ENCODE measurements at places on chromosomes 1 and 21.

- DNase-seq, result peak; percentile 34
These were observed 125.7 kb upstream of the GADD45A start for GRCh38 chr1:67559222-67559700.

- DNase-seq, result no peak
These were observed 24.4 kb upstream of the PAXBP1 start for GRCh38 chr21:32795802-32796559.

DNA sequence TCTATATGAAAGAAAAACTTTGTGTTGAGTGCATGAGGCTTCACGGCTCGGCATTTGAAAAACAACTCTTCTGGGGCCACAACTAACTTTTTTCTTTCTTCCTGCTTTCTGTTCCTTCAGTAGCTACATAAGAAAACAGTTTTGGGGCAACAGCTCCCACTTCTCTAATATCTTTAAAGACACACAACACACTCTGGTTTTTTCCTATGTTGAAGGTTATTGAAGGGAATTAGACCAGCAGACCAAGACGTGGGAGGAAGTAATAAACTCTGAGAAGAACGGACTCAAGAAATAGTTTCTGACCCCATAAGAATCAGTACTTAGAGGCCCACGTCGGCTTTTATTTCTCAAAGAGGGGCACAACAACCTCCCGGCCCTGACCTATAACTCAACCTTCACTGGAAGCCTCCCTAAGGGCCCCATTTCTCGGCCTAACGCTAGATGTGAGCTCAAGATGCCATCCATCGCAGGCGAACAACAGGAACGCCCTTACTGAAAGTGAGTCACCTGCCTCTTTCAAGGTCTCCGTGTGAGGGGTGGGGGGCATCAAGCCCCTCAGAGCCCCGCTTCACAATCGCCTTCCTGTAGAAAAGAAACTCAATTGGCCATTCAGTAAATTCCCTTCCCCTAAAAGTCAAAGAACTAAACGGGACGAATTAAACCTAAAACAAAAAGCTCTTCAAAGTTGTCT, 844 bp downstream of the ZMYM6 start:
- DNase-seq, result peak; percentile 65

DNA sequence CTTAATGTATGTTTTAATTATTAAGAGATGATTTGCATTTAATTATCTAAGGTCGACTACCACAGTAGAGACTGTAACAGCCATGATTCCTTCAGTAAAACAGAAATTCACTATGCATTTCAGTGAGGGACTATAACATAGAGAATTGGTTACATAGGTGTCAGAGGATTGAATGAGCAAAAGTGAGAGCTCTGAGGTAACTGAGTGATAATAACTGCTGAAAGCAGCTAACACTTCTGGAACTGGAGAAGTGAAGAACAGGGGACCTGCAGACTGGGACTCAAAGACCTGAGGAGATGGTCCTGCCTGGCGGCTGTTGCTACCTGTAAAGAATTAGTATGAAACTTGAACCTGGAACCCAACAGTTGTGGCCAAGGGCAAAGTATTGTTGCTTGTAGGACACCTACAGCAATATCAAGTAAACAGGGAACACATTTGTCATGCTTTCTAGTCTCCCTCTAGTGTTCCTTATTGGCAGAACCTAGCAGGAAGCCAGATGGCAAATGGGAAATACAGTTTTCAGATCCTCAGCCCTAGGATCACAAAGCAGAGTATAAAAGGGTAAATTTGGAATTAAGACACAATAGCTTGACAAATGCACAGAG, 110.6 kb downstream of the HS2ST1 start:
- peak; percentile 73 for DNase-seq

- no peak for DNase-seq
These were observed 2.3 kb downstream of the PLK3 start for GRCh38 chr1:44802306-44803061.

DNA sequence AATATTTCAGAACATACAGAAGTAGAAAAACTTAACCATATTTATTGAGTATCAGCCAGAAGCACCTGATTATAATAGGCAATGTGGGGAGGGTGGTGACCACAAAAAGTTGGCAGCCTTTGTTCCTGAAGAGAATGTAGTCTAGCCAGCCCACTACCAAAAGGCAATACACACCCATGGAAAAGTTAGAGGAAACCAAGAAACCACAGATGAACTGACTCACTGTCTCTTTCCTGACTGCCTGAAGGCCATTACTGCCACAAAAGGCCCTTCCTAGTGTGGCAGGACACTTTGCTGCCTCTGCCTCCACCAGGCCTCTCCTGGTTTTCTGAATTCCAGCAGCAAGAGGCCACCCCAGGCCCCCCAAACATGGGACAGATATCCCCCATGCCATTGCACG, 14.6 kb upstream of the PROX1 start:
- DNase-seq, result no peak

GRCh38 chr1:156704930-156705320, 458 bp downstream of the CRABP2 start:
- no peak for DNase-seq

GRCh38 chr1:88537787-88538186, 146.3 kb upstream of the PKN2 start:
- DNase-seq, result no peak

GRCh38 chr1:223631956-223632355, 33.5 kb downstream of the CAPN8 start:
- DNase-seq, result no peak

DNA sequence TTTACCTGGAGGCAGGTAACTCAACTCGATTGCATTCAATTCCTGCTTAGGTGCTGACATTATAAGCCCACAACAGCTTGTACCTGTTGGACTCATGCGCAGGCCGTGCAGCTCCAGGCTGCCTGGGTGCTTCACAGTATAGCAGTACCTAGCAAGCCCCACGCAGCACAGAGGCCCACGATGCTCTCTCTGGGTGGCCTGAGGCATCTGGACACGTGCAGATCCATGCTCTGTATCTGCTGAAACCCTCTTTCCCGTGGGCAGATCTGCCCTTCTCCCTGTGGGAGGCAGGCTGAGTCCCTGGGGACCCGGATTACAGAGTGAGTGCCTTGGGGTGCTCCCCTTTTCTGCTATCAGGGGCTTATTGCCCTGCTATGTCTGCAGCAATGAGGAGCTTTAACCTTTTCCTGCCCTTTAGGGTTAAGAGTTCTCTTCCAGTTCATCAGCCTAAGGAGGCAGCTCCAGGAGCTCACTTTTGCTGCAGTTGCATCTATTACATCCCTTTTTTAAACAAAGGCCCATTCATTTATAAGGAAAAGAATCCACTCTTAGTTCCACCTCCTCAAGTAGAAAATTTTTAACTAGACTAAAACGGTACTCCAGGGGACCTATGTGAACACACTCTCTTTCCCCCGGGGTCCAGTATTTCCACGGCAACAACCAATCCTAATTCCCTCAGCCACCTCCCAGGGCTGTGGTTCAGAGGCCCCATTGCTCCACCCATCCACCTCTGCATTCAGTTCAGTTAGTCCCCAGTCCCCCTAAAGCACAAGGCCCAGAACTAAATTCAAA, 19.3 kb downstream of the ITPKB start:
- no peak for DNase-seq

GRCh38 chr1:165876121-165876520, 48.7 kb downstream of the UCK2 start:
- DNase-seq, result no peak

- peak; percentile 70 for DNase-seq
These were observed 883 bp downstream of the LAMTOR2 start for GRCh38 chr1:156055281-156056048.

DNA sequence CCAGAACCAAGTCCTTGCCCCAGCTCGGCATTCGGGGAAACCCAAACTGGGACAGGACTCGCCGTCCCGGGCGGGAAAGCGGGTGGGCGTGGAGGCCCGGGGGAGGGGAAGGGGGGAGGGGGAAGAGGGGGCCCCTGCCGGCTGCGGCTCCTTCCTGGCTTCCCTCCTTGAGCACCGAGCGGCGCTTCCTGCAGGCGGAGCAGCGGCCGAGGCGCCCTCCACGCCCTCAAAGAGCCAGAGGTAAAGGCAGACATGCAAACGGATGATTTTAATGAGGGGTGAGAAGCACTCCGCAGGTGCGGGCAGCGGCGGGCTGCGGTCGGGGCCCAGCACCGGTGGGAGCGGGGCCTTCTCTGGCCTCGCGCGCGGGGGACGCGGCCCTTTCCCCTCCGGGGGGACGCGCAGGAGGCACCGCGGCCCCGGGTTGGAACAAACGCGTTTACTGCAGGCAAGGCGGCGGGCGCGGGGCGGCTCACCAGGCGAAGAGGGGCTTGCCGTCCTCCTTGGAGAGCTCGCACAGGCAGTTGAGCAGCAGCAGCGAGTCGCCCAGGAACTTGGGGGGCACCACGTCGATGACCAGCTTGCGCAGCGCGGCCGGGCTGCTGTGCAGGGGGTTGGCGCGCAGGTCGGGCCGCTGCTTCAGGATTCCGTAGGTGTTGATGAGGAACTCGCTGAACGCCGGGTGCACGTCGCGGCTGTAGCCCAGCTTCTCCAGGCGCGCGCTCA, 5.7 kb upstream of the FTCD start:
- no peak for DNase-seq

- no peak for DNase-seq
These were observed 56.5 kb downstream of the GALNT2 start for GRCh38 chr1:230123280-230124185.

- DNase-seq, result peak; percentile 86
These were observed 645 bp downstream of the ATP6V0B start for GRCh38 chr1:43975249-43975961.

- peak; percentile 65 for DNase-seq
These were observed 1048.1 kb downstream of the BRINP3 start for GRCh38 chr1:189429610-189430009.

DNA sequence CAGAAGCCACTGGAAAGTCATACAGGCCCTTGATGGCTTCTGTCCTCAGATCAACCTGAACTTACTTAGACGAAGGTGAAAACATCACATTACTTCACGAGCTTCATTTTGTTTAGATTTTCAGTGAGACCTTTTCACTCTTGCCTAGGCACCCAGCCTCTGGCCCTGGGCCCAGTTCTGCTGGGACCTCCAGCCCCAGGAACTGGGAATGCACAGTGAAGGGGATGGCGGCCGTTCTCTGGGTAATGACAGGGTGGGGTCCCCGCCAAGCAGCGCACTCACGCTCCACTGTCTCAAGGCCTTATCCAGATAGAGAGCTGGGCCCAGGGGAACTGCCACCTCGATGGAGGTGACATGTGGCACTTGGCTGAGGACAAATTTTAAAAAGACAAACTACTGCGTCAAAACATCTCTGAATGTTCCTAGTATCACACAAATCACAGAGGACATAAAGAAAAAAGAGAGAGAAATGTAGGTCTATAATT, 54.8 kb downstream of the NPHP4 start:
- no peak for DNase-seq

DNA sequence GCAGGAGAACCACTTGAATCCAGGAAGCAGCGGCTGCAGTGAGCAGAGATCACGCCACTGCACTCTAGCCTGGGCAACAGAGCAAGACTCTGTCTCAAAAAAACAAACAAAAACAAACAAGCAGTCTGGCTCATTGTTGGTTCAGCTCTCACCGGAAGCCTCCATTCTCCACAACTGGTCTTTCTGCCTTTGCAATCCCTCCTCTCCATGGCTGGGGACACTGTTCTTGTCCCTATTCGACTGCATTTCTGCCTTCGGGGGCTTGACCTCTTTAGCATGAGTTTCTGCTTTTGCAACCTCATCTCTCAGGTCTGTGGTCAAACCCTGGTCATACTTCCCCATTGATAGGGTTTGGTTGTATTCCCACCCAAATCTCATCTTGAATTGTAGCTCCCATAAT, 216.3 kb upstream of the NR5A2 start:
- peak; percentile 25 for DNase-seq

DNA sequence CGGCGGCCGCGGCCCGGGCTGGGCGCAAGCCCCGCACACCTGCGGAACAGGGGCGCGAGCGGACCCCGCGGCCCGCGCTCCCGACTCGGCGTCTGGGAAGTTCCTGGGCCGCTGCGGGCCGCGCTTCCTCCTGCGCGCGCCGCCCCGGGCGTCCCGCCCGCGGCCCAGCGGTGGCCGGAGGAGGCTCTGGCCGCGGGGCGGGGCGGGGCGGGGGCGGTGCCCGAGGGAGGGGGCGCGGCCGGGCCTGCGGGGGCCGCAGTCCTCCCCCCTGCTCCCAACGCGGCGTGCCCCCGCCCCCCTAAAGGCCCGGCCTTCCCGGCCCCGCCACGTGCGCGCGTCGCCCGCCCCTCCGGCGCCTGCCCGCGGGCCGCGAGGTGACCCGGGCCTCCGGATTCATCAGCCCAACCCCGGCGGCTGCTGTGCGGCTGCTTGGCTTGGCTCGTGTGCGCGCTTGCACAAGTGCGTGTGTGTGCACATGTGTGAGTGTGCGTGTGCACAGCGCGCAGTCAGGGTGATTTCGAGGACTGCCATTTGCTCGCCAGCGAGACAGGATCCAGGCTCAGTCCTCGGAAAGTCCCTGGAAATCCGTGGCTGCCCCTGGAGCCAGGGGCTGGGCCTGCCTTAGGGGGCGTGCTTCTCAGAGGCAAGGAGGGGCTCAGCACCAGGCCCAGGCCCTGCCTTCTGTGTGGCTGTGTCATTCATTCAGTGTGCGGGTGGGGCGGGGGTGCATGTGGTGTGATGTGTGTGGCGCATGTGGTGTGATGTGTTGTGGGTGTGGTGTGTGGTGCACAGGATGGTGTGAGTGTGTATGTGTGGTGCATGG, at the start of gene C2CD2:
TSS of gene C2CD2 (minus strand) at position 188 of the 823 bp plus-strand sequence. CDS start 370 bp downstream, outside the sequence.
- DNase-seq, result peak; percentile 85

DNA sequence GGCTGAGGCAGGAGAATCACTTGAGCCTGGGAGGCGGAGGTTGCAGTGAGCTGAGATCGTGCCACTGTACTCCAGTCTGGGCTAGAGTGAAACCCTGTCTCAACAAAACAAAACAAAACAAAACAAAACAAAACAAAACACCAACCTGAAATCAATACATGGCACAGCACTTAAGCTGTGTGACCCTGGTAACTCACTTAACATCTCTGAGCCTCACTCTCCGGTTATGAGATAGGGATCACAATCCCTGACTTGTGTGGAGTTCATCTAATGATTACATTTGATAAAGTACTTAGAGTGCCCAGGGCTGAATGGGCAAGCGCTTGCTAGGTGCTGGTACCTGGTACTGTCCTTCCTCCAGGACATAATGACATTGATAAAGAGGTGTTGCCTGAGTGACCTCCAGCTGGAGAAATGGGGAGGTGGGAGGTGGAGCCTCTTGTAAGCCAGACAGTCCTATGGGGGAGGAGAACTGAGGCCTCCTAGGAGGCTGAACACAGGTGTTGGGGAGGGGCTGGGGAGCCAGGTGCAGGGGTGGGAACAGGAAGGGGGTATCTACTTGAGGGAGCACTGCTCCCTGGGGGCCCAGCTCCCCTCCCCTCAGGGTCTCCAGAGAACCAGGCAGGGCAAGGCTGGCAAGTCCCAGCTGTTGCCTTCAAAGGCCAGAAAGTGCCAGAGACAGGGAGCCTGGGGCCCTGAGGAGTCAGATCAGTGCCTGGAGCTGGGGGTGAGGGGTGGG, 17.9 kb downstream of the FOXO6 start:
- DNase-seq, result no peak

DNA sequence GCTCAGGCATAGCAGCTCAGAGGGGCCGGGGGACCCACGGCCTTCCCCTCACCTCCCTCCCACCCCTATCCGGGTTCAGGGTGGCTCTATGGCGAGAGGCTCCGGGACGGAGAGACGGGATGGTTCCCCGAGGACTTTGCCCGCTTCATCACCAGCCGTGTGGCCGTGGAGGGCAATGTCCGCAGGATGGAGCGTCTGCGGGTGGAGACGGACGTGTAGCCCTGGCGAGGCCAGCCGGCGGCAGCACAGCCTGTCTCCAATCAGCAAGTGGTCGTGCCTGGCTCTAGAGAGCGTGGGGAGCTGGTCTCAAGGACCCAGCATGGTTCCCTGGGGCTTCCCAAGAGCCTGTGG, 25.9 kb downstream of the ARHGEF16 start:
- no peak for DNase-seq

GRCh38 chr1:5757187-5757805, 234.9 kb downstream of the NPHP4 start:
- DNase-seq, result no peak

- DNase-seq, result peak; percentile 85
These were observed 19.4 kb downstream of the RPS6KC1 start for GRCh38 chr1:213070406-213070805.
